ENCODE measurements at places on chromosomes 3 and 15.
A peak's percentile ranks its signal among the peaks of the same experiment; 100 is the strongest.

DNA sequence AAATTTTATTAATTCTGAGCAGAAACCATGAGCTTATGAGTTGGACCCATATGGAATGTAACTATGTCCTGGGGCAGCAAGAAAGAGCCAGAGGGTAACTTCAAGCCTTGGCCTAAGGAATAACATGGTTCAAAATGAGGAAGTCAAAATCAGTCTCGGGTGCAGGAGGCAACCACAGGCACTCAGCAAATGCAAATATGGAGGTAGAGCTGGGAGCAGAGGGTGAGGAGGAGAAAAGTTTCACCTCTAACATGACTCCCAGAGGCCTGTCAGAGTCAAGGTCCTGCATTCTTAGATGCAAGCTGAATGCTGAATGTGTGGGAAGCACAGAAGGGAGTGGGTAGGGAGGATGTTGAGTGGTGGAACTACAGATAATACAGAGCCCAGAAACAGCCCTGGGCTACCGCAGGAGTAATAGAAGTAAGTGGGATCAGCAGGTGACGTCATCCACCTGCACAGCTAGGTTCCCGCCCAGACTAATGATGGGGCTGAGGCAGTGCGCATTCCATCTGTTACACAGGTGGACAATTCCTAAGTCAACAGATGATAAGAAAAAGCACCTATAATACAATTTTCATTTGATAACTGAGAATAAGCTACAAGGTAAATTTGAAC, 279.8 kb upstream of the ARRDC4 start:
- H3K36me3 ChIP-seq: no peaks in the 10 kb centered on the region
- H3K27ac ChIP-seq: no peak overlapping the region
- DNase-seq: no peak
- H3K4me3 ChIP-seq: no peak overlapping the region

DNA sequence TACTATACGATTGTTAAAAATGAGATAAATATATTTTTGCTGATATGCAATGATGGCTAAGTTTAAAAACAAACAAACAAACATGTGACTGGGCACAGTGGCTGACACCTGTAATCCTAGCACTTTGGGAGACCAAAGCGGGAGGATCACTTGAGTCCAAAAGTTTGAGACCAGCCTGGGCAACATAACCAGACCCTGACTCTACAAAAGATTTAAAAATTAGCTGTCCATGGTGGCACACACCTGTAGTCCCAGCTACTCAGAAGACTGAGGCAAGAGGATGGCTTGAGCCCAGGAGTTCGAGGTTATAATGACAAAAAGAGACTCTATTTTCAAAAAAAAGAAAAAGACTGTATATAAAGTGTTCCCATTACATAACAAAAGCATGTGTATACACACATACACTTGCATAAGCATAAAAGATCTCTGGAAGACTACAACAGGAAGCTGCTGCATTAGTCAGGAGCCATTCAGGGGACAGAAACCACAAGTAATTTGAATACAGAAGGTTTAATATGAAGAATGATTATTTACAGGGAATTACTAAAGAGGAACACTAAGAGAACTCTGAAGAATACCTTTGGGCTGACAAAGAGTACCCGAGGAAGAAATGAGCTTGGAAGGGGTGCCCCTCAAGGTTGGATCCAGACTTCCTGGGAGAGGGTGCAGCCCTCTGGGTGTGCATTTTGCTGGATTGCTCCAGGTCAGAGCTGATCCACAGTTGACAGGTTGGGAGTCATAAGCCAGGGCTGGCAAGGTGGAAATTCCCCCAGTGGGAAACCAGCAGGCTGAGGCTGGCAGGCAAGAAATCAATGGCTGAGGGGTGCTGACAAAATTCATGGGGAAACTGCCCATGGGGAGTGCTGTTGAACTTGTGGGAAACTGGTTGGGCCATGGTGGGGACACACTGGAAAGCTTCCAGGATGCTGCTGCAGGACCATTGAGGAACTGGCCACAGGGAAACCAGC, 9.3 kb upstream of the TM4SF18 start:
- H3K27ac ChIP-seq: no peak overlapping the region
- no peaks in the 10 kb centered on the region for H3K27me3 ChIP-seq
- DNase-seq: no peak
- H3K4me3 ChIP-seq: no peak overlapping the region
- no peaks in the 10 kb centered on the region for H3K36me3 ChIP-seq

DNA sequence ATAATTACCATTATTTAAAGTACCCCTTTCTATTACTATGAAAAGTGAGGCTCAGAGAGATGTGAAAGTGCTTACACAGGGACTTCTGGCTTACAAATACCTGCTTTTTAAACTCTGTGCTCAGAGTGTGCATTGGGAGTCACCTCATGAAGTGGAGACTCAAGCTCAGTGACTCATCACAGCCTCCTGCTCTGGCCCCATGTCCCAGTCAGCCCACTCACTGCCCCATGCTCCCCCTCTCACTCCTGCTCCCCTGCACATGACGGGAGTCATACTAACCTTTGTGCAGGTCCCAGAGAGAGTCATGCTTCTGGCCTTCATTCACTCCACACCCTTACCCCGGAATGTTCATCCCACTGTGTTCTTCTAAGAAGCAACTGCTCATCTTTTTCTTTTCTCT, 20.2 kb downstream of the CCR1 start:
- H3K4me1 ChIP-seq: no peaks in the 10 kb centered on the region
- no peaks in the 10 kb centered on the region for H3K36me3 ChIP-seq
- DNase-seq: no peak
- no peaks in the 10 kb centered on the region for H3K27me3 ChIP-seq
- H3K4me3 ChIP-seq: no peak overlapping the region
- H3K27ac ChIP-seq: no peak overlapping the region

DNA sequence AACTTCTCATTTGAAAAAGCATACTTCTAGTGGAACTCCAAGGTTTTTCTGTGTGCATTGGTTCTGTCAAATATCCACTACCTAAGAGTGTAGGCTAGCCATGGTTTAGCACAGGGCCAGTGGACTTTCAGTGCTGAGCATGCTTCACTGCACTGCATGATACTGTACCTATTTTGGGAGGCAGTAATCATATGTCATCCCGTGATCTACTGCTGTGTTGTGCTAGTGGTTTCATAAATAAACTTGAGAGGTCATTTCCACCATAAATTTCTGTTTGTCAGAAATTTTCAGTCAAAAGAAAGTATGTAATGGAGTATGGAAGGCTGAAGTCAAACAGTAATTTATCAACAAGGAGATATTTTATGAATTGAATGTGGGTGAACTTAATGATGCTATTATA, 203.6 kb downstream of the ROBO1 start:
- H3K27me3 ChIP-seq: no peaks in the 10 kb centered on the region
- DNase-seq: no peak
- H3K27ac ChIP-seq: no peak overlapping the region
- no peak overlapping the region for H3K4me3 ChIP-seq

GRCh38 chr3:34727700-34728099, 911.6 kb upstream of the ARPP21 start:
- no peaks in the 10 kb centered on the region for H3K27me3 ChIP-seq
- no peak overlapping the region for H3K27ac ChIP-seq
- no peak overlapping the region for H3K4me3 ChIP-seq
- H3K36me3 ChIP-seq: no peaks in the 10 kb centered on the region

DNA sequence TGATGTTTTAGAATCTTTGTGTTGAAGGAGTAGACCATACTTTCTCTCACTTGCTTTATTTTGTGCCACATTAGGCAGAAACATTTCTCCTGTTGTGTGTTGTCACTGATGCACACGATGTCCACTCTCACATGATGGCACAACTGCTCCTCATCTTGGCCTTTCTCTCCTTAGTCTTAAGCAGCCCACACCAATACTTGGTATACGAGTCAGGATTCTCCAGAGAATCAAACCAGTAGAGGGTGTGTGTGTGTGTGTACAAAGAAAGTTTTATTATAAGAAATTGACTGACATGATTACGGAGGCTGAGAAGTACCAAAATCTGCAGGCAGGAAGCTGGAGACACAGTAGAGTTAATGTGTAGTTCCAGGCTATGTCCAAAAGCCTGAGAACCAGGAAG, 187.1 kb downstream of the ALCAM start:
- H3K27me3 ChIP-seq: no peaks in the 10 kb centered on the region
- DNase-seq: no peak
- H3K4me3 ChIP-seq: no peak overlapping the region
- H3K4me1 ChIP-seq: no peaks in the 10 kb centered on the region
- H3K27ac ChIP-seq: no peak overlapping the region

DNA sequence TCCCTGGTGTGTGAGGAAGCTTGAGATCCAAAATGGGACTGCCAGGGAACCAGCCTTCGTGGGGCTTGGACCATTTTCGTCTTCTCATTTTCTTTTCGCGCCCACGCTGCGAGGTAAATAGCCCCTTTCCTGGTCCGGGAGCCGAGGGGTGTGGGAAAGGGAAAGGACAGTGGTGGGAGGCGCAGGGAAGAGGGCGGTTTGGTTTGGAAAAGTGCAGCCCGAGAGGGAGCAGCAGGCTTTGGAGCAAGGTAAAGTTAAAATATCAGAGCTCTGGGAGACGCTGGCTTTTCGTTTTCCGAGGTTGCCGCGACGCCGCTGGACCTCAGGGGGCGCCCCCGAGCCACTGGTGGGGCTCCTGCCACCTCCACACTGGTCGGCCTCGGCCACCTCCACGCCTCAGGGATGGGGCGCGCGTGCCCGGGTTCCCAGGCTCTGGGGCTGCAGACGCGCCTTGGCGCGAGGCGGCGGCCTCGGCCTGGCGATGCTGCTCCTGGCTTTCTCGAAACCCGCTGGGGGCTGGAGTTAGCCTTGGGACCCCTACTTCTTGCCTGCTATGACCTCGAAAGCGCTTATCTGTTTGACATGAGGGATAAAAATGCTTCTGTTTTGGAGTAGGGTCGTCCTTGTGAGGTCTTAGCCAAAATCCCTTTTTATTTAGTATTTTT, 3.2 kb downstream of the PTPRG start:
- peaks cover 33% of the 10 kb centered on the region for H3K4me1 ChIP-seq
- no peaks in the 10 kb centered on the region for H3K27me3 ChIP-seq
- no peaks in the 10 kb centered on the region for H3K36me3 ChIP-seq

GRCh38 chr15:78714890-78715289, 73.9 kb upstream of the CHRNB4 start:
- H3K4me1 ChIP-seq: no peaks in the 10 kb centered on the region
- no peaks in the 10 kb centered on the region for H3K36me3 ChIP-seq
- H3K27ac ChIP-seq: no peak overlapping the region
- peaks cover 3% of the 10 kb centered on the region for H3K27me3 ChIP-seq

GRCh38 chr3:134511500-134511899, 25.6 kb downstream of the CEP63 start:
- H3K4me1 ChIP-seq: no peaks in the 10 kb centered on the region
- H3K36me3 ChIP-seq: peaks cover 5% of the 10 kb centered on the region
- no peaks in the 10 kb centered on the region for H3K27me3 ChIP-seq

DNA sequence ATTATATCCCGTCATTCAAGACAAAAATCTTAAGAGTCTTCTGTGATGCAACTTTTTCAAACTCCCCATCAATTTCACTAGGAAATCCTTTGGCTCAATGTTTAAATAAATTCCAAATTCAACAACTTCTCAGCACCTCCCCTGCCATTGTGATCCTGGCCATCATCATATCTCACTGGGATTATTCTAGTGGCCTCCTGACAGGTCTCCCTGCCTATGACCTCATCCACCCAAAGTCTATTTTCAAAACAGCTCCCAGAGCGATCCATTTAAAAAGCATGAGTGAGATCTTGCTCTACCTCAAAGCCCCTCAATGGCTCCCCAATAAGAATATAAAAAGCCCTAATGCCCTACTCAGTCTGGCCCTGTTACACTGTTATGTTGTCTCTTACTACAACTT, 293.2 kb downstream of the FOXP1 start:
- no peak for DNase-seq
- no peak overlapping the region for H3K27ac ChIP-seq
- no peaks in the 10 kb centered on the region for H3K36me3 ChIP-seq
- H3K4me3 ChIP-seq: no peak overlapping the region
- no peaks in the 10 kb centered on the region for H3K27me3 ChIP-seq

DNA sequence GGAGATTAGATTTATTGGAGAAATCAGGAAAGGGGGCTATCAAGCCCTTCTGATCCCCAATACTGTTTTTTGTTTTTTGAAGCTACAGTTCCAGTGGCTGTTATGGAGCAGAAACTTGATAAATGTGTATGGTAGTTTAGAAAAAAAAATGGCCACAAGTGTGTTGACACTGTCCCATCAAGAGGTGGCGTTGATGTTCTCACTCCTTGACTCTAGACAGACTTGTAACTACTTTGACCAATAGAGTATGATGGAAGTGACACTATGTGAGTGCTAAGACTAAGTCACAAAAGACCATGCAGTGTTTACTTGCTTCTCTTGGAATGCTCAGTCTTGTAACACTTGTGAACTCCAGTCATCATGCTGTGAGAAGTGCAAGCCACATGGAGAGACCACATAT, 356.7 kb downstream of the PDCD6IP start:
- no peaks in the 10 kb centered on the region for H3K4me1 ChIP-seq
- H3K36me3 ChIP-seq: no peaks in the 10 kb centered on the region
- no peak overlapping the region for H3K27ac ChIP-seq
- H3K27me3 ChIP-seq: no peaks in the 10 kb centered on the region
- no peak overlapping the region for H3K4me3 ChIP-seq
- DNase-seq: no peak

DNA sequence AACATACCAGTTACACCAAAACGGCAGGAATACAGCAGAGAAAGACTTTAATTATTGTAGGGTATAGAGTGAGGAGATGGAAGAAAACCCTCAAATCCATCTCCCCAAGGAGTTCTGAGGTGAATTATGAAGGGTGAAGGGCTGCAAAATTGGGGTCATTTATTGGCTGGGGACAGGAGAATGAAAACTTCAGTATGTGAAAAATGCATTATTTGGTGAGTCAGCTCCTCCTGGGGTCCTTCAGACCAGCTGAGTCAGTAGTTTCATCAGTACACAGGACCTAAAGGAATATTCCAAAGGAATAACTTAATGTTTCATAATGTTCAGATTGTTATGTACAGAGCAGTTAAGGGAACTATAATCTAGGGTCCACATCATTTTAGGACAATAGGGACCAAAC, 566.0 kb downstream of the GBE1 start:
- no peak overlapping the region for H3K4me3 ChIP-seq
- no peak overlapping the region for H3K27ac ChIP-seq
- H3K27me3 ChIP-seq: no peaks in the 10 kb centered on the region

DNA sequence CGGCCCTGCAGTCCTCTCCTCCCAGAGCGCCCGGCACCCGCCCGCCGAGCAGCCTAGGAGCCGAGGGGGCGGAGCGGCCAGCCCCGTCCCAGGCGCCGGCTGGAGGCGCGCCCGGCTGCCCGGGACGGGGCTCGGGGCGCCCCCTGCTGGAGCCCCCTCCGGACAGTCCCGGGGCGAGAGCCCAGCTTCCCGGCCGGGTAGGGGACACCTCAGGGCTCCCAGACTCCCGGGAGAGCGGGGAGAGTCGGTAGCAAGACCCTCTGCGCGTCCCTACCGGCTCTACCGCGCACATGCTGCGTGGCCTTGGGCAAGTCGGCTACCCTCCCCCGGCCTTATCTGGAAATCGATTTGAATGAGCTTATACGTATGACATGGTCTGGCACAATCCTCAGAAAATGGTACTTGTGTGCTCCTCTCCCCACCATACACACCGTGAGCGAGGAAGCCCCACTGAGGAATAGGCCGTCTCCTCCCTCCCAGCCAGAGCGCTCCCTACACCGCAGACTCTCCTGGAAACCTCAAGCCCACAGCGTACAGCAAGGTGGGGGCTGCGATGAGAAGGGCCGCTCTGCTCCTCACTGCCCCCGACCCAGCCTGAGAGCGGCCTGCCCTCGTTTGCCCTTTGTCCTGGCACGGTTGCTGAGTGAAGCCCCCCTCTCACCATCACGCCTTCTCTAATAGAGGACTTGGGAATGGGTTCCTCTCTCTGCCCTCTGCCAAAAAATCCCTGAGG, at the start of gene DAPK2:
TSS of gene DAPK2 (minus strand) at position 65 of the 733 bp plus-strand sequence. CDS start 6,224 bp downstream, outside the sequence.
- DNase-seq: peak; percentile 10
- peaks cover 19% of the 10 kb centered on the region for H3K4me1 ChIP-seq
- H3K36me3 ChIP-seq: no peaks in the 10 kb centered on the region
- peaks cover 9% of the 10 kb centered on the region for H3K27me3 ChIP-seq

- H3K27me3 ChIP-seq: no peaks in the 10 kb centered on the region
- no peak for DNase-seq
- H3K4me3 ChIP-seq: no peak overlapping the region
- peaks cover 9% of the 10 kb centered on the region for H3K4me1 ChIP-seq
- peaks cover 2% of the 10 kb centered on the region for H3K36me3 ChIP-seq
Observed at GRCh38 chr15:68667800-68668625, 89.2 kb downstream of the CORO2B start.
